ENCODE measurements at places on chromosomes 4 and X. TPM values are rescaled to one million over a fixed set of nuclear protein-coding genes. Genes with fewer than 3 reads are reported as not detected.

DNA sequence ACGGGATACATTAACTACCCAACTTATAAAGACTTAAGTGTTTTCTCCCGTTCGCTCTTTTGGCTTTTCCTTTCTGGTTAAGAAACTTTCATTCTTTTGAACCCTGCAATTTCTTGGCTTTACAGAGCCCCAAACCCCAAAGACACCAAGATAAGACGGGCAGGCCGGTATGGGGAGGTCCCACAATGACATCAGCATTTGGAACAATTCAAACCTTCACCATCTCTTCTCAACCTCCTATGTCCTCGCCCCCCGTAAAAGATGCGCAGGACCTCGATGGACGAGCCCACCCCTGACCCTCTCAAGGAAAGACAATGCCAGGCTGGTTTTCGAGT lies 999 bp downstream of the ZNF518B start:
- no peak for DNase-seq
- peak overlapping the region; percentile 60 for H3K4me3 ChIP-seq
- peaks cover 26% of the 10 kb centered on the region for H3K36me3 ChIP-seq
- H3K27ac ChIP-seq, result peak overlapping the region; percentile 70
- H3K27me3 ChIP-seq, result peaks cover 10% of the 10 kb centered on the region

- DNase-seq, result no peak
- H3K27ac ChIP-seq, result no peak overlapping the region
These were observed 14.0 kb upstream of the TTC29 start for GRCh38 chr4:146959692-146960091.

TCP11X2 gene
- not detected for total RNA-seq

DNA sequence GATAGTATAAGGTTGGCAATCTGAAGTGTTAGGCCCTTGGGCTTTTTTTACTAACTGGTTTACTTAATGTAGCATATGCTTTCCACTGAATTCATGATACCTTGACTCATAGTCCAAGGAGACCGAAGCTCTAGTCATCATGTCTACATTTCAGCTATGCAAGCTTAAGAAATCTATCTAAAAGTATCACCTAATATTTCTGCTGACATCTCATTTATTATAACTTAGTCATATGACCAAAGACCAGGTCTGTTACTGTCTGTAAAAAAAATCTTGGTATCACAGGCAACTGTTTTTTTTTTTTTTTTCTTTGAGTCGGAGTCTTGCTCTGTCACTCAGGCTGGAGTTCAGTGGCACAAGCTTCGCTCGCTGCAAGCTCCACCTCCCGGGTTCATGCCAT lies 814.0 kb upstream of the NDST4 start:
- no peaks in the 10 kb centered on the region for H3K27me3 ChIP-seq
- no peak overlapping the region for H3K27ac ChIP-seq
- no peak for DNase-seq
- no peaks in the 10 kb centered on the region for H3K36me3 ChIP-seq
- H3K4me1 ChIP-seq, result no peaks in the 10 kb centered on the region
- H3K4me3 ChIP-seq, result no peak overlapping the region

GRCh38 chrX:131970347-131970746 lies 52.8 kb upstream of the STK26 start:
- H3K27ac ChIP-seq, result no peak overlapping the region
- H3K4me1 ChIP-seq, result no peaks in the 10 kb centered on the region
- H3K36me3 ChIP-seq, result no peaks in the 10 kb centered on the region
- H3K4me3 ChIP-seq, result no peak overlapping the region
- DNase-seq, result no peak

CENPVL2 gene
- not detected for total RNA-seq

DNA sequence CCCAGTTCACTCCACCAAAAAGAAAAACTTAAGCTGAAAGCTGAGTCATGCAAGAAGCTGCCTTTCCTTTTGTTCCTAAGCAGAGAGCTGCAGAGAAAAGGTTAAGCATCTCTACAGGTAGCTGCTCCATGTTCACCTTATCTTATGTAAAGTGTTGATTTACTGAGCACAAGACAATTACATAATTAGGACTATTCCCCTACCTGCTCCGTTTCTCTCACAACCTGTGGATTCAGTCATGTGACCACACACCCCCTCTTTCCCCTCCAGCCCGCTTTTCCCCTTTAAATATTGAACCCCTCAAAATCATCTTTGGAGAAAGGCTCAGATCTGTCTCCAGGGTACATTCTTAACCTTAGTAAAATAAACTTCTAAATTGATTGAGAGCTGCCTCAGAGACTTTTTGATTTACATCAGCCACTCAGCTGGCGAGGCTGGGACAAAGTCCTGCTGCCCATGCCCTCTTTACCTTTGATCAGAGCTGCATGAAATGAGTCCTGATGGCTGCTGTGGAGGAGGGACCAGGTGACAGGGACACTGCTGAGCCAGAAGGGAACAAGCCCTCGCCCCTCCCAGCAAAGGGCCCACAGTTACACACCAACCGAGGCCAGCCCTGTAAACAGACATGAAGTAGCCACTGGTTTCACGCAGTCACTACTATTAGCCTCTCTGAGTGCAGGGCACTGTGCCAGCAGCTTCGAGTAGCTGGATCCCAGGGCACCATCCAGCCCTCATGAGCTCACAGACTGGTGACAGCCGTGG lies 53.9 kb upstream of the C4orf50 start:
- H3K4me1 ChIP-seq, result no peaks in the 10 kb centered on the region
- no peaks in the 10 kb centered on the region for H3K36me3 ChIP-seq
- no peak for DNase-seq
- no peaks in the 10 kb centered on the region for H3K27me3 ChIP-seq
- no peak overlapping the region for H3K27ac ChIP-seq

- H3K27me3 ChIP-seq, result no peaks in the 10 kb centered on the region
- H3K27ac ChIP-seq, result no peak overlapping the region
- DNase-seq, result no peak
- no peaks in the 10 kb centered on the region for H3K36me3 ChIP-seq
- H3K4me3 ChIP-seq, result no peak overlapping the region
These were observed 36.9 kb downstream of the AMMECR1 start for GRCh38 chrX:110280954-110281353.

GRCh38 chrX:131061306-131061705 lies 3.2 kb downstream of the ARHGAP36 start:
- no peaks in the 10 kb centered on the region for H3K36me3 ChIP-seq
- no peaks in the 10 kb centered on the region for H3K4me1 ChIP-seq
- no peak overlapping the region for H3K4me3 ChIP-seq
- H3K27me3 ChIP-seq, result peaks cover 20% of the 10 kb centered on the region
- no peak overlapping the region for H3K27ac ChIP-seq
- DNase-seq, result no peak

- no peaks in the 10 kb centered on the region for H3K4me1 ChIP-seq
- DNase-seq, result no peak
- no peaks in the 10 kb centered on the region for H3K27me3 ChIP-seq
- H3K4me3 ChIP-seq, result no peak overlapping the region
- no peak overlapping the region for H3K27ac ChIP-seq
These were observed 196.4 kb downstream of the DTHD1 start for GRCh38 chr4:36477861-36478260.

- no peaks in the 10 kb centered on the region for H3K4me1 ChIP-seq
- no peak overlapping the region for H3K27ac ChIP-seq
- peaks cover 23% of the 10 kb centered on the region for H3K27me3 ChIP-seq
- no peak for DNase-seq
These were observed 17.0 kb upstream of the HPF1 start for GRCh38 chr4:169774466-169775445.

RBM46 gene
- not detected for total RNA-seq

DNA sequence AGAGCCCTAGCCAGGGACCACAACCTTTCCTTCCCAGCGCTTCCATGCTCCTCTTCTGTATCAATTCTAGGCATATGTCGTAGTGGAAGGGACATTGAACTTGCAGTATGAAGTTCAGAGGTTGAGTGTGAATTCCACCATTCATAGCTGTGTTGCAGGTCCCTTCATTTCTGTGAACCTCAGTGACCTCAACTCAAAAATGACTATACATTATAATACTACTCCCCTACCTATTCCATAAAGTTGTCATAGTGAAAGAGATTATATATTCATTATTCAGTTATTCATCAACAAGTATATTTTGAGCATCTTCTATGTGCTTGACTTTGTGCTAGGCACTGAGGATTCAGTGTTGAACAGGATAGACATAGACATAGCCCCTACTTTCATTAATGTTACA lies 28.0 kb downstream of the SH3BGRL start:
- no peak overlapping the region for H3K4me3 ChIP-seq
- H3K4me1 ChIP-seq, result no peaks in the 10 kb centered on the region
- DNase-seq, result no peak
- no peak overlapping the region for H3K27ac ChIP-seq
- H3K27me3 ChIP-seq, result no peaks in the 10 kb centered on the region

DNA sequence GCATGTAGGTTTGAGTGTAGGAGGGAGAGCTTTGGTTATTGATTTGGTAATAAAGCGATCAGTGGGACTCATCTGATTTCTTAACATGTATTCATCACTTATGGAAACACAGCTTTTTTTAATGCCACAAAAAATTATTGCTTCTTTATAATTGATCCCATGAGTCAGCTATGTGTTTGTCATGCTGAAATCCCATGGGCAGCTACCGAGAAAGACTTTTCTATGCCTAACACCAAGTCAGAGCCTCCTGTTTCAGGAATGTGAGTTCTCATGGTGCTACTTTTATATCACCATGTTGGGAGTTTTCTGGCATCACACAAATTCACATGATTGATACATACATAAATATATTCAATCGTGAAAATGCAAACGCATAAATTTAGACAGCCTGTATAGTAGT lies 165.7 kb downstream of the RAPGEF2 start:
- DNase-seq, result no peak
- H3K4me3 ChIP-seq, result no peak overlapping the region
- no peaks in the 10 kb centered on the region for H3K27me3 ChIP-seq
- peak overlapping the region; percentile 39 for H3K27ac ChIP-seq

MAP7D3 gene
- 26.1 TPM for total RNA-seq

DNA sequence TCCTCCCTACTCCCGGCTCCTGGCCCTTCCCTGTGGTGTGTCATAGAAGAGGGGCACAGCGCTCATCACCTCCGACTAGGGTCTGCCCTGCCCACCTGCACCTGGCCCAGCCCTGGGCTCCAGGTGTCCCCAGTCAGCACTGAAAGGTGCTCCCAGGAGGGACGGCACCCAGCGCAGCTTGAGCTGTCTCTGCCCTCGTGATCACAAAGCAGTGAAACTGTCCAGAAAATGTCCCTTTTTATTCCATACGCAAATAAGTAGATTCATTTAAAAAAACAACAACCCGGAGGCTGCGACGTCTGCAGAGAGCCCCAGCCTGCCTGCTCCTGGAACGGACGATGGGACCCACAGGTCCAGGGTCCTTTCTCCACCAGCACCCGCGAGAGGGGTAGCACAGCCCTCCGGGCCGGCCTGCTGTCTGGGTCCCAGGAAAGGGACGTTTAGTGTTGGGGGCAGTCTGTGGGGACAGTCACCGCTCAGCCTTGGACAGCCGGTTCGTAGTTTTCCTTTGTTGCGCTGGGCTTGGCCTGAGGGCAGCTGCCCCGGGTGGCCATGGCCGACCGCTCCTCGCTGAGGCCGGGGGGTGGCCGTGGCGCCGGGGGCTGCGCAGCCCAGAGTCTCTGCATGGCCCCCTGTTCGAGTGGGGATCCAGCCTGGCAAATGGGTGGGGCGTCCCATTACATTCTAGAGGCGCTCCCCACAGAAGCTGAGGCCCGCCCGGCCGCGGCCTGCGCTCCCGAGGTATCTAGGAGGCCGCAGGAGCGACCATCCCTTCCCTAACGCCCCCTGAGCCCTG lies 4.6 kb downstream of the HMX1 start:
- H3K36me3 ChIP-seq, result no peaks in the 10 kb centered on the region
- no peak overlapping the region for H3K4me3 ChIP-seq
- peaks cover 68% of the 10 kb centered on the region for H3K27me3 ChIP-seq
- no peak overlapping the region for H3K27ac ChIP-seq

ARL9 gene
- not detected for total RNA-seq

DNA sequence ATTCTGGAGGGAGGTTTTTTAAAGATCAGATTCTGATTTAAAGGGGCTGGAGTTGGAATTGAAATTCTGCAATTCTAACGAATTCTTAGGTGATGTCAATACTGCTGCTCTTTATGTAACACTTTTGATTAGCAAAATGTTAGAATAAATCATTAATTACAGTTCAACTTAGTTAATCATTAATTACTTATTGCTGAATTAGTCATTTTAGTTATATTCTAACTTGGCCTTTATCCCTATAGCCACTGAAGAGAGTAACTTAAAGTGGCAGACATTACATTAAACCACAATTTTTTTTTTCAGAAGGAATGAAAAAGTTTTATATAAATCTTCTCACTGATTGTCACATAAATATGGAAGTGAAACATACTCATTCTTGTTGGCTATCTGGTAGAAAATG lies 206.6 kb upstream of the ITM2A start:
- no peaks in the 10 kb centered on the region for H3K27me3 ChIP-seq
- DNase-seq, result no peak
- H3K27ac ChIP-seq, result no peak overlapping the region
- no peaks in the 10 kb centered on the region for H3K4me1 ChIP-seq
- H3K4me3 ChIP-seq, result no peak overlapping the region
- H3K36me3 ChIP-seq, result no peaks in the 10 kb centered on the region

DNA sequence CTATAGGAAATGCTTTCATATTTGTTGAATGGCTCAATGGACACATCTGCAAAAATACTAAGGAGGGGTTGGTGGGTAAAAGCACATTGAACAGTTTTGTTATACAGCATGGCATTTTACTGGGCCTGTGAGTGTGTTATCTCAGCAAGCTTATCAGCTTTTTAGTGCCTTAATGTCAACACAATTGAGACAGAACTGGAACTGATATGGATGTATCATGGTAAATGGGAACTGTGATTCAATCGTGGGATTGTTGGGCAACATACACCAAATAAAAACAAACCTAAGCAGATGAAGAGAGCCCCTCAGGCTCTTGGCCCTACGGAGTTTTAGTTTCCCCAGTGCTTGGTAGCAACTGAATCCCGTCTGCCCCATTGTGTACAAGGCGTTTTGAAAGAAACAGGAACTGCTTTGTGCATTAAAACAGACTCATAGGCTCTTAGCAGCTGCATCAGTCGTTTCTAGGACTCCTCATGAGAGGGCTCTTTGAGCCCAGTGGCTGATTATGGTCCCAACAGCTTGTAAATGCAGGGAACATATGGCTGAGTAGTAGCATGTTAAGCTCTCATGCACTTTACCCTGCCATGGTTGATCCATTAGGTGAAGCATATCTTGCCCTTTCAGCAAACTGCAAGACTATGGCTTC lies 7.3 kb downstream of the GPR119 start:
- no peaks in the 10 kb centered on the region for H3K4me1 ChIP-seq
- no peaks in the 10 kb centered on the region for H3K36me3 ChIP-seq
- H3K27ac ChIP-seq, result no peak overlapping the region
- no peaks in the 10 kb centered on the region for H3K27me3 ChIP-seq
- no peak for DNase-seq
- no peak overlapping the region for H3K4me3 ChIP-seq

TMPRSS11D gene
- not detected for total RNA-seq

GRCh38 chr4:126799416-126799815 lies 833.3 kb upstream of the INTU start:
- H3K4me3 ChIP-seq, result no peak overlapping the region
- no peak for DNase-seq
- H3K27me3 ChIP-seq, result no peaks in the 10 kb centered on the region

DNA sequence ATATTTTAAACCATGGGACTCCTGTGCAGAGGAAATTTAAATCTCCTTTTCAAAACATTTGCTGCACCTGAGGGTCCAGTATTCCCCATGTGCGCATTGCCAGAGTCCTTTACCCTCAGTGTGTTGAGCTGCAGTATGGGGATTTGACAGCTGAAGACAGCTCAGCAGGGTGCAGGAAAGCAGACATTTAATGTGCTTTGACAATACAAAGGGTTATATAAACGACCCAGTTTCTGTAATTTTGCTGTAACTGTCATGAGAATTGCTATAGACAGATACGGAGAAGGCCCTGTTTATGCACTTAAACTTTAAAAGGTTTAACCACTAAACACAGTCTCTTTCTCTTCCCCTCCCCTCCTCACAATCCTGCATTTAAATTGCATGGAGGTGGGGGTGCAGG lies 393.4 kb downstream of the MID1IP1 start:
- H3K27me3 ChIP-seq, result no peaks in the 10 kb centered on the region
- DNase-seq, result no peak
- no peaks in the 10 kb centered on the region for H3K36me3 ChIP-seq
- no peak overlapping the region for H3K27ac ChIP-seq
- H3K4me3 ChIP-seq, result no peak overlapping the region

Data from gastrocnemius medialis (tissue), 4 donors.